GM12891 (cell line): ENCODE measurements at places on chromosomes 5 and 9.

- DNase-seq = no peak
Observed at GRCh38 chr9:2729003-2729402, 11.7 kb downstream of the KCNV2 start.

GRCh38 chr5:73617510-73618279 is 8.3 kb upstream of the ARHGEF28 start:
- DNase-seq = no peak

- DNase-seq = no peak
Observed at GRCh38 chr9:106889061-106889590, 26.2 kb downstream of the ZNF462 start.

- DNase-seq = no peak
Observed at GRCh38 chr5:172800088-172800551, 29.1 kb upstream of the DUSP1 start.

DNA sequence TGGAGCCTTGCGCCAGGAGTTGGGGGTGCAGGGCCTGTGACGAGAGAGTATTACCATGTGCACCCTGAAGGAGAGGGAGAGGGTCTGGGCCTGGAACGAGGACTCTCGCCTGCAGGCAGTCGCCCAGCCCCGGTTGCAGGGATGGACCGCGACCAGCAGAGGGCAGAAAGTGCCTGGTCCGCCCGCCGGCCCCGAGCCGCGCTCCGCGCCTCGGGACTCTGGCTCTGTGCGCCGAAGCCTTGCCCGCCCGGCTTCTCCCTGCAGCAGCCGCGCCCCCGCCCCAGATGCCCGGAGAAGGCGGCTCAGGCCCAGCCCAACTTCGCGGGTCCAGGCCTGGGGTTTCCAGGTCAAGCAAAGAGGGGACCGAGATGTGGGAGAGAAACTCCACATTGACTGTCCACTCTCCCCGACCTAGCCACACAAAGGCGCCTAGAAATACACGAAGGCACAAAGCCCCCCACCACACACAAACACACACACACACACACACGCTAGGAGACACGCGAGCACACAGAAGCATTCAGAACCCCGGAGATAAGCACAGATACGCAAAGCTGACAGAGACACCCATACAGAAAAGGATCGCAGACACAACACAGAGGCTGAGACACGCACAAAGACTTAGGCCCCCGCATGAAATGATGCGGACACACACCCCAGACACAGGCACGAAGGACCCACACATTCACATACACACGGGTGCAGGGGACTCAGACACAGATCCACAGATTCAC is 2.0 kb upstream of the LMX1B start:
- DNase-seq = peak; percentile 91

GRCh38 chr9:34996181-34996904 is 6.8 kb downstream of the DNAJB5 start:
- DNase-seq = no peak

DNA sequence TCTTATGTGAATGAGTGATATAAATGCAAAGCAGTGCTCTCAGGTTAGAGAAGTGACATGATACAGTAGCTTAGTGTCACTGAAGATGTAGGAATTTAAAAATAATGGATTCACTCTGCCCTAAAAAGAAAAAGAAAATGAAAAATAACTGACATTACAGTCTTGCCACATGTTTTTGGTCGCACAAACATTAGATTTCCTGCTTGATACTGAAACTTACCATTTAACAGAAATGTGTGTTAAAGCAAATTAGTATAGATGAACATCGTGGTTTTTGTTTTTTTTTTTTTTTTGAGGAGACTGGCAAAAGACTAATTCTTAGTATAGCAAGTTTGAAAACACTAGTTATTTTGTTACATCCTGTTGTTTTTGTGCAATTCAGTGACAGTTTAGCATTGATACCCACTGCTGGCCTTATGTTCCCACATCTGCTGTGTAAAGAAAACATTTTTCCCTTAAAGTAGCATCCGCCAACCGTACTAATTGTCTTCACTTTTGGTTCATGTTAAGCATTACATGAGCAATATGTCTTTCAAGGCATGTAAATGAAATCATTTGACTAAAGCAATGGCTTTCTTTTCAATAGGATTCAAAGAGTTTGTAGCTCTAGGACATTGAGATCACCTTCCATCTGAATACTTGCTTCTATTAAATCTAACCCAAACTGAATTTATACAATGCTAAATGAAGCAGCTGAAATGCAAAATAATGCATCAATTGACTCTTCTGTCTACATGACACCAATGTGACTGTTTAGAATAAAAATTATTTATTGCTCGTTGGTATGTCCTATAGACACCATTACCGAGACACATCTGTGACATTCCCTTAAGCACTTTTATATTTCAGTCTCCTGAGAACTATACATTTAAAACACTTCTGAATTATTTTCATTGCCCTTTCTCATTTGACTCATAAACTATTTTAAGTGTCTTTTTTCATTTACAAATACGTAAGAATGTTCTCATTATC is 859.1 kb downstream of the MAT2B start:
- DNase-seq = no peak

- no peak for DNase-seq
Observed at GRCh38 chr5:54480296-54480695, 24.8 kb downstream of the HSPB3 start.

DNA sequence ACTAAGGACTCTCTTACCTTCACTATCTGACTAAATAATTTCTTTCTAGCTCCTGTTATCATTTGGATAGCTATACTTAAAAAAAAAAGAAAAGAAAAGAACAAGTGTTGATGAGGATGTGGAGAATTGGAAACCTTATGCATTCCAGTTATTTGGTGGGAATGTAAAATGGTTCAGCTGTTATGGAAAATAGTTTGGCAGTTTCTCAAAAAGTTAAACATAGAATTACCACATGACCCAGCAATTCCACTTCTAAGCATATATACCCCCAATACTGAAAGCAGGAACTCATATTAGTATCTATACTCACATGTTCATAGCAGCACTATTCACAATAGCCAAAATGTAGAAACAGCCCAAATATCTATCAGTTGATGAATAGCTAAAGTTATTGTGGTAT is 61.1 kb downstream of the GNA14 start:
- DNase-seq = no peak

- DNase-seq = no peak
Observed at GRCh38 chr5:155665361-155665760, 651.8 kb downstream of the KIF4B start.

- no peak for DNase-seq
Observed at GRCh38 chr5:172207511-172207910, 13.5 kb downstream of the EFCAB9 start.

DNA sequence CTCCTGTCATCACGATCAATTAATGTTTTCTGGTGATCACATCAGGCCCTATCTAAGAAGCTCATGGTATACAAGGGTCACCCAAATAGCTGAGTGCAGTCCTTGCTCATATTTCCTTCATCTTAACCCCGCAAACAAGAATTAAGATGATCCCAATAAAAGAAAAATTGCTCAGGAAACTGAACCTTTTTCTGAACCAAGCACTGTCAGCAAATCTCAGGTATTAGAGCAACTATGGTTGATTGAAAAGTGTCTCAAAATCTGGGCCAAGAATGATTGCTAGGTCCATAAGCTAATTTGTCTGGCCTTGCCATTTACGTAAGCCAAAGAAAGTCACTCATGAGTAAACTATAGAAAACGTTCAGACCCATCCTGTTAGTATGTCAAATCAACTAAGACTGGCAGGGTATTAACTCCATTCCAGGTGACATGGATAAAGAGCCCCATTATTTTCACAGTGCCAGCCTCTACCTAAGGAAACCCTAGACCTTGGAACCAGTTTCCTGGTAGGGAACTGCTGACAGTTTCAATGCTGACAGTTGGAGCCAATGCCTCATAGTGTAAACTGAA is 209.3 kb downstream of the DEPDC1B start:
- DNase-seq = no peak

DNA sequence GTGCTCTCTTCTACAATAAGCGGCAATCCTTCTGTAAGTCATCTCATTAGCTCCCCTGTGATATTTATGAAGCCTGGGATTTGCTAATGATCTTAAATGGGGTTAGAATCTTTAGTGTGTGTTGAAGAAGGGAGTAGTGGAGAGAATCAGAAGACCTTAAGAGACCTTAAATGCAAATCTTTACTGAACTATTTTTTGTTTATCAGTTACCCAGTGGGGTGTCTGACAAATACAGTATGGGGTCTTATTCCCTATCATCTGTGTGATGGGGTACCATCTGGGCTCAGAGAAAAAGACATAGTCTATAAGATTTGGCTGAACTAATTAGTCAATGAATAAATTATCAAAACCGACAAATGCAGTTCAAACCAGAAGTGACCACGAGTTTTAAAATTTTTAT is 378.4 kb upstream of the SGCD start:
- DNase-seq = no peak

GRCh38 chr5:78557601-78558000 is 91.0 kb downstream of the LHFPL2 start:
- DNase-seq = no peak

- DNase-seq = no peak
Observed at GRCh38 chr9:117427357-117427913, 12.6 kb upstream of the ASTN2 start.

- DNase-seq = no peak
Observed at GRCh38 chr5:65037831-65038815, 269.4 kb downstream of the CWC27 start.

- no peak for DNase-seq
Observed at GRCh38 chr5:180283026-180283615, 8.8 kb downstream of the MAPK9 start.

GRCh38 chr5:131821221-131821620 is 24.4 kb upstream of the FNIP1 start:
- no peak for DNase-seq

GRCh38 chr5:149537374-149537975 is 13.8 kb downstream of the CSNK1A1 start:
- no peak for DNase-seq

DNA sequence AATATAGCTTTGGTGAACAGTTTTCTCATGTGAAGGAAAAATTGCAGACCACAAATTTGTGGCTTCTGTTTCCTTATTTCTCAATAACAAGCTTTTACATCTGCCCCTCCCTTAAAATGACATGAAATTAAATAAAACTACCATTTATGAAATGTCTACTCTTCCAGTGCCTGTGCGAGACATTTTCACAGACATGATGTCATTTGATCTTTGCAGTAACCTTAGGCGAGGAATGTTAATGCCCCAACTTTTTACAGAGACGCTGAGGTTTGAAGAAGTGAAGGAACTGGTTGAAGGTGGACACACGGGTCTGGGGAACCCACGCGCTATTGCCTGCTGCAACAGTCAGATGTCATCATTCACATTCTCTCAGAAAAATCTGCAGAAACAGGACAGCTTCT is 61.5 kb downstream of the OSTF1 start:
- no peak for DNase-seq

- no peak for DNase-seq
Observed at GRCh38 chr5:142420561-142421227, 95.9 kb upstream of the SPRY4 start.

- no peak for DNase-seq
Observed at GRCh38 chr5:55742778-55743177, 4.9 kb downstream of the DDX4 start.

DNA sequence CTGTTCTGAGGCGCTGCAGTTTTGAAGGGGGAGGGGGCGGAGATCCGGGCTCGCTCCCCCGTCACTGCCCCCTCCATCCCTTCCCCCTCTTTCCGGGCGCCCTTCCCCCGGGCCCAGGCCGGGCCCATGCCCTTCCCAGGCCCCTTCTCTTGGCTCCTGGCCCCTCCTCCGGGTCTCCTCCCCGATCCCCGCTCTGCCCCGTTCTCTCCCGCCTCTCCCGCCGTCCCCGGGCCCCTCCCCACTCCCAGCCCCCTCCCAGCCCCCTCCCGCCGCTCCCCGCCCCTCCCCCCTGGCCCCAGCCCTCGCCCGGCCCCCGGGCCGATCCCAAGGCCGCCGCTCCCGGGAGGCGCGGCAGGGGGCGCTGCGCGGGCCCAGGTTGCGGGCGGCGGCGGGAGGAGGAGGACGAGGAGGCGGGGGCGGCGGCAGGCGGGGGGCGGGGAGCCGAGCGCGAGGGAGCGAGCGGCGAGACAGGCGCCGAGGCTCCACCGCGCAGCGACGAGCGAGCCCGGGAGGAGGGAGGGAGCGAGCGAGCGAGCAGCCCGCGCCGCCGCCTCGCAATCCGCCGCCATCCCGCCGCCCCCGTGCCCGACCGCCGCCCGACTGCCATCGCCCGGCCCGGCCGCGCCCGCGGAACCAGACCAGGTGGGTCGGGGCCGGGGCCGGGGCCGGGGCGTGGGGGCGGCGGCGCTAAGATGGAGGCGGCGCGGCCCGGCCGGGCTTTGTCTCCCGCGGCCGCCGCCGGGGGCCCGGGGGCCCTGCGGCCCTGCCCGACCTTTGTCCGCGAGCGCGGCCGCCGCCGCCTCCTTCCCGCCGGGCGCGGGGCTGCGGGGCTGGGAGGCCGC is at the start of gene PRRC2B:
PRRC2B (plus strand) TSS at position 465 of the 842 bp plus-strand sequence. CDS start 36,059 bp downstream, outside the sequence.
- DNase-seq = peak; percentile 94

DNA sequence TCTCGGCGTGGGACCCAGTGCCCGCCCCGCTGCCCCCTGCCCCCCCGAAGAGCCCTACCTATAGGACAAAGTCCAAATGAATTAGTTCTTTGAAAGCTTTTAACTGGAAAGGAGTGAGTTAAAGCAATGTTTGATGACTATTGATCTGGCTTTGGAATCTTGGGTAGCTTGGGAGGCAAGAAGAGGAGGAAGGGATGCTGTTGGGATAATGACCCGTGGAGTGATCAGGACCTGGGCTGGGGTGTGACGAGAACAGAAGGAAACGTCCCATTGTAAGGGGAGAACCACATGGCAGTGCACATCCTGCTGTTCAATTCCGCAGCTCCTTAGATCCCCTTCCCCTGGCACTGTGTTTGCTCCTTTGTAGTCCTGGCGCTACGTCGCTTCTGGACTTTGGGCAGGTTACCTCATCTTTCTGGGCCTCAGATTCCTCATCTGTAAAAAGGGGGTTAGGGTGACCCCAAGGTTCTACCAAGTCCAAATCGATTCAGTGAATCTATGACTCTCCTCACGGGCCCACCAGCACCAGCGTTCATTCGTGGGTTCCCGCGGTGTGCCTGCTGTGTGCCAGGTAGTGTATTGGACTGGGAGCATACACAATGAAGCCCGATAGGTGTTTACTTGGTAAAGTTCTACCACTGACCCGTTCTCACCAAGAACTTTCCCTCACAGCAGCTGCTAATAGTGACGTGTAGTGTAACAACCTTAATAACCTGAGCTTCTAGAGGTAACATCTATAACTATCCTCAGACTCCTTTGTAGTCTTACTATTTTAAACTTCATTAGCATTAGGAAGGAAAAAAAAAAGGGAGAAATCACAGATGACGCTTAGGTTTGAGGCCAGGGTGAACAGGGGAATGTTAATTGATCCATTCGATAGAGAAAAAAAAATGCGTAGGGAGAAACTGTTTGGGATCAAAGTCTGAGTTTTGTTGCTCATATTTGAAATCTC is 1.1 kb upstream of the NADK2 start:
- DNase-seq = no peak

- no peak for DNase-seq
Observed at GRCh38 chr5:138035605-138036537, 3.0 kb upstream of the FAM13B start.
